ENCODE measurements at places on chromosomes 11 and 22. TPM values are rescaled to one million over a fixed set of nuclear protein-coding genes. Genes with fewer than 3 reads are reported as not detected.

GRCh38 chr11:3972431-3972830, 117.0 kb downstream of the STIM1 start:
- DNase-seq: no peak

DNA sequence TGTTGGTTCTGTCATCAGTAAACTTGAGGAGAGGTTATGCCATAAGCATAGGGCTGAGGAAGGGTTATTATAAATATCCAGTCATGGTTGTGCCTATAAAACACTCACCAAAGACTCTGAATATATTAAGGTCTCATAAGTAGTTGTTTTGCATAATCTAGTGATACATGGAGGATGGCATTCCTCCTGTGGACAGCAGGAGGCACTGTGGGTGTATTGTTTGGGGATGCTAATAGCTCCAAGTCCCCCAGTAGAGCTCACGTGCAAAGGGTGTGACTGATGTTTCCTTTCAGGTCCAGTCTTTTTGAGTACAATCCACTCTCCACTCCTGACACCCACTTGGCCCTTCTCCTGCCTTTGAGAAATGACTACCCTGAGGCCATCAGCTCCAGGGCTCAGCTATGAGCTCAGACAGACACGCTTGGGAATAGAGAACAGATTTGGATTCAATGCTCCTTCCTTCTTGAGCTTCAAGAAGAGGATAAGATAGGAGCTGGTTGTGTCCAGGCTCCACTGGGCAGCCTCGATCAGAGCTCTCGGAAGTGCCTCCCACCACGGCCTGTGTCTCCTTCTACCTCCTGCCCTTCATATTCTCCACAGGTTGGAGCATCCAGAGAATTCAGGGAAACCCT, 85.2 kb upstream of the IGLL5 start:
- no peak for DNase-seq

GRCh38 chr11:3981084-3981633, 113.4 kb upstream of the RRM1 start:
- no peak for DNase-seq

DNA sequence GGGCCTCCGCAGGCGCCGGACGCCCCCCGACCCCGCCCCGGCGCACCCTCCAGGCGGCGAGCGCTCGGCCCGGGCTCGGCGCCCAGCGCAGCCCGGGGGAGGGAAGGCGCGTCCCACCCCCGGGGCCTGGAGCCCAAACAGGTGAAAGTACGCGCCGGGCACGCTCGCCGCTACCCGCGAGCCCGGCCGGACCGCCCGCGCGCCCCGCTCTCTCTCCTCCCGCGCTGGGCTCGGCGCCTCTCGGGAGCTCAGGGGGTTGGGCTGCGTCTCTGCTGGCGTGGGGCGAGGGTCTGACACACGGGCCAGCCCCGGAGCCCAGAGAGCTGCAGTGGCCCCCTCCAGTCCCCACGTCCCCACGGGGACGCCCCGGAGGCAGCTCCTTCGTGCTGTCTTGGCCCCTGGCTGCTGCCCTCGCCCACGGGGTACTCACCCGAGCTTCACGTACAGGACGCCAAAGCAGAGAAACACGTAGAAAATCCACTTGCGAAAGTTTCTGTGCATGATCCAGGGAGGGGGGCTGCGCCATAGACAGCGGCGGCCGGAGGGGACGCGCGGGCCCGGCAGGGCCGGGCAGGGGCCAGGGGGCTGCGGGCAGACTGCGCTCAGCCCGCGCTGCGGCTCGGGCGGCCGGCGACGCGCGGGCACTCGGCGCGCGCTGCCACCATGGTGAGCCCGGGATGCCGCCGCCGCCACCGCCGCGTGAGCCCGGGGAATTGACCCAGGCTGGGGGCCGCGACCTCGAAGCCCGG, 534 bp downstream of the WNT7B start:
- DNase-seq: no peak

GRCh38 chr11:116778556-116778955, 5.8 kb upstream of the BUD13 start:
- DNase-seq: no peak

- DNase-seq: no peak
Observed at GRCh38 chr22:26837784-26838470, 180.5 kb downstream of the MIAT start.

DNA sequence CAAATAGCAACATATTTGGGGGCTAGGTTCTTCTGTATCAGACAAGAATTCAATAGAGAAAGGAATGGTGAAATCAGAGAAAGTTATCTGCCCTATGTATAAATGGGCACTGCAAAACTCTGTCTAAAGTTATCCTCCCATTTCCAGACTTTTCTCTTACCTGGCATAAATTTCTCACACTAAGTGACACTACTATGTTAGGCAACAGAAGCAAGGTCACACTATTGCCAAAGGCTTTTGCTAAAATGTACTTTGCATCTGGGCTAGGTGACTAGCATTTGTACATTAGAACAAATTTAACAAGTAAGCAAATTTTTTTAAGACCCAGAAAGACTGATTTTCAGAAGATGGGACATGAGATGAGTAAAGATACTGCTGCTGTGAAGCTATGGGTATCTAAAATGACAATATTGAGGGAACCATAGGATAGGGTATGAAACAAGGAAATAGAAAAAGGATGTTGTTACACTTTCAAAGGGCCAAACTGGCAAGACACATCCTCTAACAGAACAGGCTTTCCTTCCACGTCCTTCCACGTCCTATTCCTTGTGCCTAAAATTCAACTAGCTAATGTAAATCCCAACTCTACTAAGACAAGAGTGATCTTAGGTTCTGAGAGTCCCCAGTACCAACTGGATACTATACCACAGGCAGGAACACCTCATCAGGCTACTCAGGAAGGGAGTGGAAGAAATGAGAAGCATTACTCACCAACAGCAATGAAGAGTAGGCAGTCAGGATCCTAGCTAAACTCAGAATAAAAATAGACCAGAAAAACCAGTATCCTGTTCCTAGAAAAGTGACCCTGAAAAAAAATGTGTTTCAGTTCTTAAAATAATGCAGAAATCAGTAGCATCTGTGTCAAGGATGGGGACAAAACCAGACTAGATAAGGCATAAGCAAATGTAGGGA, 22.6 kb downstream of the GDPD4 start:
- DNase-seq: no peak

GRCh38 chr22:25930788-25931310, 188.9 kb downstream of the MYO18B start:
- DNase-seq: no peak

DNA sequence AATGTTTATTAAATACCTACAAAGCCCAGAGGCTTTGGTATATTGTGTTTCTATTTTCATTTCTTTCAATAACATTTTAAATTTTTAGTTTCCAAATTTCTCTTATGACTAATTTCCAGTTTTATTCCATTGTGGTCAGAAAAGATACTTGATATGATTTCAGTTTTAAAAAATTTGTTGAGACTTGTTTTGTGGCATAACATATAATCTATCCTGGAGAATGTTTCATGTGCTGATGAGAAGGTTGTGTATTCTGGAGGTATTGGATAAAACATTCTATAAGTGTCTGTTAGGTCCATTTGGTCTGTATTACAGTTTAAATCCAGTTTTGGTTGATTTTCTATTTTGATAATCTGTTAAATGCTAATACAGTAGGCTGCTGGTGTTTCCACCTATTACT, 9.8 kb upstream of the RAG1 start:
- DNase-seq: no peak

DNA sequence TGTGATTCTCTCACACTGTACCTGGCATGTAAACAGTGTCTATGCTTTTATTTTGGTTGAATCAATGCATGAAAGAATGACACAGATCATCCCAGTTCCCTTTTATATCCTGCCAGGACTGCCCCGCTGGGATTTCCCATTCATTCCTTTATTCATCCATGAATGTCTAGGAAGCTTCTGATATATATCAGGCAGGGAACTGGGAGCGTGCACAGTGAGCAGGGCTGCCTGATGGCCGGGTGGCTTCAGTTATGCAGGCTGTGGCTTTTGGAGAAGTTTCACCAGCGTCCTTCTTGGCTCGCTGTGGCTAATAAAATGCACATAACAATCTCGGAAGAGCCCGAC, 789.0 kb downstream of the TBC1D22A start:
- DNase-seq: no peak

- no peak for DNase-seq
Observed at GRCh38 chr11:46291441-46292150, 14.1 kb downstream of the CREB3L1 start.

DNA sequence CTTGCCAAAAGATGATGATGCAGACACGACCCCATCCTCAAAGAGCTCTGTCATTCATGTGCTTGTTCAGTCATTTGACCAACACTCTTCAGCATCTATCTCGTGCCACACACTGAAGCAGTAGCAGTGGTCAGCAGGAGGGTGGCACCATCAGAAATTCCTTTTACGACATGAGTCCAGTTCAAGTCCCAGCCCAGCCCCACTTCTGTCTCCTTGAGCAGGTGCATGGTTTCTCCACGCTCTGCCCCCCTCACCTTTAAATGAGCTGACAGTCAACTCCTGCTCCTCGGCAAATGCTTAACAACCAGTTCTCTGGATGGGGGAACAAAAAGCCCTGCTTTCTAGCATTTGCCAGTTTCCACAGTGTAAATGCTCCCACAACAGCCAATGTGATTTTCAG, 60.9 kb downstream of the SYN3 start:
- no peak for DNase-seq

GRCh38 chr22:45597460-45598192, 74.0 kb upstream of the ATXN10 start:
- no peak for DNase-seq

GRCh38 chr11:131546218-131546895, 175.9 kb downstream of the NTM start:
- no peak for DNase-seq

DNA sequence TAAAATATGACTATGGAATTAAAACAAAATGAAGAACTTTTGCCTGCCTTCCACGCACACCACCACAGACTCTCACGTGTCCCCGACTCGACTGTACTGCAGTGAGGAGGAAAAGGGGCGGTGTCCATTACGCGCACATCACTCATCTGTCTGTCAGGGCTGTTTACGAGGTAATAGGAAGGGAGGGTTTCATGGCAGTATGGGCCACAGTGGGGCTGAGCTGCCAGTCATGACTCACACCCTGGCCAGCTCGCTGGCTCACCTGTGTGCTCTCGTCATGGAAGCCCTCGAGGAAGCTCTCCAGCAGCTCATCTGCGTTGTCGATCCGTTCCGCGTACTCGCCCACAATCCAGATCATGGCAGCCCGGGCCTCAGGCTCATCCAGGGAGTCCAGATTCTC, 33.5 kb upstream of the RASL10A start:
- DNase-seq: no peak

GRCh38 chr22:42397332-42398249, 34.6 kb downstream of the NFAM1 start:
- DNase-seq: peak; percentile 24

DNA sequence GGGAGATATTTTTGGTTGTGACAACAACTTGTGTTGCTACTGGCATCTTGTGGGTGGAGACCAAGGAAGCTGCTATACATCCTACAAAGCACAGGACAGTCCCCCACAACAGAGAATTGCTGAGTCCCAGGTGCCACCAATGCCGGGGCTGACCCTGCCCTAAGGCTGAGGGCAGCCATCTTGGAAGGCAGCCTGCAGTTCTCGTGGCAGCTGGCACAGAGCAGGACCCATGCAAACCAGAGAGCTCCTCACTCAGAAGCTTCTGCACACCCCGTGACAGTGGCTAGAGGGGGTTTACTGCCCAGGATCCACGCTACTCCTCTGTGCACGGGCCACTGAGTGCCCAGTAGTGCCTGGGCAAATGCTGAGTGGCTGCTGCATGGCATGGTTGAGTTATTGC, 143.4 kb downstream of the CTTN start:
- no peak for DNase-seq

DNA sequence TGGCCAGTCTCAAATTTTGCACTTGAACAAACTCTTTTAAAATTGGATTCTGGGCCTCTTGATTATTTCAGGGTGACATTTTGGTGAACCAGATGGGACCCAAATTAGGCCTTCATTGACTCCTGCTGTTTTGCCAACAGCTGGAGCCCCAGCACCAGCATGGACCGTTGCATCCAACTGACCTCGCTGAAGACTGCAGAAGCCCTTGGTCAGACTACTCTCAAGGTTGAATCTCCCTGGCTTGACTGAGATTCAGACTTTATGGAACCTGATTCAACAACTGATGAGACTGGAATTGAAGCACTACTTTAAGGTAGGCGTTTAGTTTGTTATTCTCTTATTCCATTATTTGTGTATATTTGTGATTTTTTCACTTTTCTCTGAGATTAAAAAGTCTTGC, 41.7 kb downstream of the NARS2 start:
- no peak for DNase-seq

GRCh38 chr11:10797001-10797400, 11.7 kb downstream of the EIF4G2 start:
- DNase-seq: no peak

KRTAP5-1 gene
- total RNA-seq: not detected

P4HA3 gene
- 15.0 TPM for total RNA-seq

PNPLA5 gene
- not detected for total RNA-seq

MICAL2 gene
- 222 TPM for total RNA-seq

RANBP1 gene
- 237 TPM for total RNA-seq

SIRT3 gene
- total RNA-seq: 12.0 TPM

RASL10A gene
- 1.9 TPM for total RNA-seq

IFITM1 gene
- total RNA-seq: 4.0 TPM

ZP1 gene
- total RNA-seq: not detected

FAM111A gene
- total RNA-seq: 57.4 TPM

CCDC87 gene
- total RNA-seq: 0.28 TPM

MYO18B gene
- total RNA-seq: not detected

SLC22A24 gene
- total RNA-seq: not detected

Data from endothelial cell of umbilical vein (primary cell).